ENCODE measurements at places on chromosomes 4 and X. TPM values are rescaled to one million over a fixed set of nuclear protein-coding genes. Genes with fewer than 3 reads are reported as not detected.

Gene ZNF280C
- total RNA-seq = 5.3 TPM

Gene MYOZ2
- not detected for total RNA-seq

- DNase-seq = no peak
Measured at GRCh38 chr4:147780137-147780777, 48.4 kb downstream of the ARHGAP10 start.

DNA sequence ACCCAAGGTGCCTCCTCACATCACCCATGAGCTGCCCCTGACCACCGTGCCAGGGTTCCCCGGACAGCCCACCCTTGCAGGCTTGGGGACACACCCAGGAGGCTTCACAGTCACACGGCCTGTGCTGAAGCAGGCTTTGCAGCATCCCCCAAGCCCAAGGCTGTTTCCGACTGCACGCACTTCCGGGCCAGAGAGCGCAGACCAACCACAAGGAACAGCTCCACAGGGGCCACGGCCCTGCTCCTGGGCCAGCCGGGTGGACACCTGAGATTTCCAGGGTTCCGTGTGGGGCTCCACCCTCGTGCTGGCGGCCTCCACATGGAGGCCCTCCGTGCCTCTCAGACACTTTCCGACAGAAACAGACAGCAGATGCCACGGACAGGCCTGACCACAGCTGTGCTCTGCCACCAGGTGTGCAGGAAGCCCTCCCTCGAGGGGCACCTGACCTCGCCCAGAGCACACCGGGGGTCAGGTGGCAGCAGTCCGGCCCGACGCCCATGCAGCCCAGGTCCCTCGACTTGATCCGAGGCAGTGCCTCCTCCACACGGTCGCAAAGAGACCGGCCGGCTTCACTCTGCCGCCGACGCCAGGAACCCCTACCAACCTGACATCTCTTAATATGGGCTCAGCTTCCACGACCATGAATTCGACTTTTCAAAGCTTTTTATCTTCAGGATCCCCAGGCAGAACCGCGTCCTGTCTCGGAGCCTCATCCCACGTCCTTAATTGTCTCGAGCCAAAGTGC, 8.0 kb downstream of the CTBP1 start:
- DNase-seq = no peak

Gene GABRE
- total RNA-seq = 0.21 TPM

- no peak for DNase-seq
Measured at GRCh38 chrX:135977611-135978010, 3.8 kb upstream of the MMGT1 start.

- no peak for DNase-seq
Measured at GRCh38 chrX:24513416-24513815, 48.3 kb downstream of the PDK3 start.

DNA sequence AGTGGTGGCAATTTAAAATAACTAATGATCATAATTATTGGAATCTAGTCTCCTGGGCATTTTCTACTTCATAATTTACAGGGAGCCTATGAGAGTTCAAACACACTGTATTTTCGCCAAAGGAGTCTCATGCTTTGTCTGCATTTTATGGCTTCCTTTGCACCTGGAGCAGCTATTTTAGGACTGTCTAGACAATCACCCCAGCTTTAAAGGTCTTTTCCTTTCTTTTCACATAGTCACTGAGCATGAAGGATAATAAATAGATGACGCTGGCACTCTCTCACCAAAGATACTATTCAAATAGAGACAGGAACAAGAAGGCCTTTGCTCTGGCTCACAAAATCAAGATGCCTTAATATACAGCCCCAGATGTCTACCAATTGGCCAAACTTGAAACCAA, 43.0 kb downstream of the AMELX start:
- no peak for DNase-seq

DNA sequence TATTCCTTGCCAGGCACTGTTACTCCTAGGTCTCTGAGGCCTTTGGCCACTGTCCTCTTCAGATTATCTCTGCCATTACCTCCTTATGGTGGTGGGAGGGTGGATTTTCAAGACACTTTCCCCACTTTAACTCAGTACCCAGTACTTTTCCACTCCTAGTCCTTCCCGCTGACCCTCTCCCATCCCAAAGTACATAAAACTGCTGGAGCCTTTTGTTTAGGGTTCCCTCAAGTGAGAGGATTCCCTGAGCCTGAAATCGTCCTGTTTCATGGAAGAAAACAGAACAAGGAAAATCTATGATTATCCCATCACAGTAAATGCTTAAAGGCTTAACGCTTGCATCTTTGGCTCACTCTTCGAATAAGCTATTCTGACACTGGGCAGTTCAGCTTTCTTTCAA, 1742.5 kb upstream of the ADGRL3 start:
- DNase-seq = no peak

DNA sequence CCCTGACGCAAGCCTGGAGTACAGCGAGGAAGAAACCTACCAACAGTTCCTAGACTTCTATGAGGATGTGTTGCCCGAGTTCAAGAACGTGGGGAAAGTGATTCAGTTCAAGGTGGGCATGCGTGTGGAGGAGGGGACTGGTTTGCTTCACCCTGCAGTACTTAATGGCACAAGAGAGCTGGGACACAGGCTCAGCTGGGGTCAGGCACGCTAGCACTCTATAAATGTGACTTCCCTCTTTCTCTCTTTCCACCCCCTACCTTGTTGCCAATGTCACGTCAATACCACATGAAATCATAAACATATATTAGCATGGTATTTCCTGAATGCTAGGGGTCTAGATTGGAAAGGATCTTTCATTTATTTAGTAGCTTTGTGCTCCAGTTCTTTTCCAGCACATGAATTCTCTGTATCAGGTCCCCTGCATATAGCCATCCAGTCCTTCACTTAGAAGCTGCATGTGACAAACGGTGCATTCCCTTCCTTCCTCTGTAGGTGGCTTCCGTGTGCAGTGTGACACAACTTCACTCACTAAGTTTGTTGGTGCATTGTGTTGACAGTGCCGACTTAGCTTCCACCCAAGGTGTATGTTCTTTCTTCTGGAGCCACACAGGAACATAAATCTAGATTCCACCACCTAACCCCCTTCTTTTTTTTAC, 25.6 kb downstream of the ZRSR2 start:
- DNase-seq = no peak

GRCh38 chrX:13123247-13123856, 78.9 kb upstream of the FAM9C start:
- DNase-seq = no peak

Gene CPZ
- total RNA-seq = 0.67 TPM

DNA sequence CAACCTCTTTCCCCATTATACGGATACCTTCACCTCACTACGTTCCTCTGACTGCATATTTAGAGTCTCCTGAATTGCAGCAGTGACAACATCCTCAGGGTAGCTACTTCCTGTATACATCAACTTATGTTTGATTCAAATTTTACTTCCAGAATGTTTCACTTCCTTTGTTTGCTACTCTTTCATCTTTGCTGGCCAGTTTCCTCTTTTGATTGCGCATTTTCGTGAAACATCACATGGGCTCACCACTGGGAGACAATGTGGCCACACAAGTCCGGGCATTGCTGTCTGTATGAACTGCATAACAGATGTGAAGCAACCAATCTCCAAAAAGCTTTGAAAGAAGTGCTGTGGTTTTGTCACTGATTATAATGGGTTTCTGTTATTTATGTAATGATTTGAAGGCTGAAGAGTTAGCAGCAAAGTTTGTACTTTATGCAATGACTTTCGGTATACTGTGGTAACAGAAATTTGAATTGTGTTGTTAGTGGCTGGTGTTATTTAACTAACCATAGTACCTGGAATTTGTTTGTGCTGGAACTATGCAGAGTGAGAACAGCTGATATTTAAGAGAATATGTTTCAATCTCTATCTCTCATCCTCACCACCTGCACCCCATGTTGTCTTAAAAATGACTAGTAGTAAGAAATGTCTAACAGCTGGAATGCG, 7.4 kb downstream of the SNCA start:
- DNase-seq = no peak

GRCh38 chrX:130171446-130172126, at the start of gene RAB33A:
RAB33A (plus strand) TSS chrX:130171962; CDS start chrX:130172063, 101 bp downstream.
- no peak for DNase-seq

Gene SOX3
- total RNA-seq = not detected

Gene ACOT9
- total RNA-seq = 55.5 TPM

- no peak for DNase-seq
Measured at GRCh38 chr4:38177641-38178391, 217.6 kb downstream of the PTTG2 start.

Gene FRMD7
- total RNA-seq = not detected

DNA sequence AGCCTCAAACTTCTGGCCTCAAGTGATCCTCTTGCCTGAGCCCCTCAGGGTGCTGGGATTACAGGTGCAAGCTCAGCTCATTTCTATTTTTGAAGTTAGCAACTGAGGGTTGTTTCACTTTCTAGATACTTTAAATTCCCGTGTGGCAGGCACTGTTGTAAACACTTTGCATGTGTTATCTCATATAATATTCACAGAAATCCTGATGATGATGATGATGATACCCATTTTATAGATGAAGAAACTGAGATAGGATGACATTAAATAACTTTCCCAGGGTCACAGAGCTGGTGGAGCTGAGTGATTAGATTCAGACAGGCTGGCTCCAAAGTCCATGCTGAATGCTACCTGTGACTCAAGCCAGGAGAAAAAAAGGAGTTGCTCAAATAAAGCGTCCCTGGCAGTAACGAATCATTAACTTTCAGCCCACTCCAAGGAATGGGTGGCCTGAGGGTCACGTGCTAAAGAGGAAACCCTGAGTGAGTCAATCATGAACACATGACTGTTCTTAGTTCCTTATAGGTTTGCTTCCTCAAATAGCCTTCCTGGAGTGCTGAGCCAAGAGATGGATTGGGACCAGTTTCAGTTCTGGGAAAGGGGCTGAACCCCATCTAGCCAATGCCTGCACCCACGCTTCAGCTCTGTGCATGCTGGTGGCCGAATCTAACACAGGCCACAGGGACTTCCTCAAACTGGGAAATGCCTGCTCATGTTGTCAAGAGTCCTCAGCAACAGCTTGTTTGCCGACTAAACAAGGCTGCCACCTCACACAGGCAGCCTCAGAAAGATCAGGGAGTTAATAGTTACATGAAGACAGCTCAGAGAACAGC, 52.8 kb downstream of the RBM47 start:
- DNase-seq = peak; percentile 99

Gene REPS2
- total RNA-seq = 1.3 TPM

GRCh38 chrX:135112096-135112729, 8.1 kb downstream of the ETDB start:
- DNase-seq = no peak

DNA sequence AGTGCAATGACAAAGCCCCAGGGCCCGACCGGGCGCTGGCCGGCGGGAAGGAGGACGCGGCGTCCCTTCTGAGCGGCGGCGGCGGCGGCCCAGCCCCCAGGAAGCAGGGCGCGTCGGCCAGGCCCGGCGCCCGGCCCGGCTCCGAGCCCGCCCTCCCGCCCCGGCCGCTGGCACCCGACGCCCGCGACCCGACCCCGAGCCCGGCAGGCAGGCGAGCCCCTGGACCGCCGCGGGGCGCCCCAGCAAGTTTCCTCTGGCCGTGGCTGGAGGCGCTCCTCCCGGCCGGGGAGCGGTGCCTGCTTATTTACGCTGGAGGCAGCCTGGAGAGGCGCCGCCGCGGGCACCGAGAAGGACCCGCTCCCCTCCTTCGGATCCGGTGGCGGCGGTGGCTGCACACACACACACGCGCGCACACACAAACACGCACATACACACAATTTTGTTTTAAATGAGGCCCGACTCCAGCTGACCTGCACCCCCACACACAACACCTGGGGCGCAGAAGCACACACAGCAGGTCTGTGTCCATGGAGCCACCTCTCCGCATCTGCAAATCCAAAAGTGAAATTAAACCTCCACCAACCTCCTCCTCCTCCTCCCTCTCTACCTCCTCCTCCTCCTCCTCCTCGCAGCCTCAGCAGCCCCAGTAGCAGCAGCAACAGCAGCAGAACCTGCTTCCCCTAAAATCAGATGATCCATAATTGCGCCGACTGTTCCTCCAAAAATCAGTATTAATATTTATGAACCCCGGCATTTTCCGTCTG, 669 bp downstream of the IRF2 start:
- DNase-seq = no peak

Gene GAGE12E
- not detected for total RNA-seq

DNA sequence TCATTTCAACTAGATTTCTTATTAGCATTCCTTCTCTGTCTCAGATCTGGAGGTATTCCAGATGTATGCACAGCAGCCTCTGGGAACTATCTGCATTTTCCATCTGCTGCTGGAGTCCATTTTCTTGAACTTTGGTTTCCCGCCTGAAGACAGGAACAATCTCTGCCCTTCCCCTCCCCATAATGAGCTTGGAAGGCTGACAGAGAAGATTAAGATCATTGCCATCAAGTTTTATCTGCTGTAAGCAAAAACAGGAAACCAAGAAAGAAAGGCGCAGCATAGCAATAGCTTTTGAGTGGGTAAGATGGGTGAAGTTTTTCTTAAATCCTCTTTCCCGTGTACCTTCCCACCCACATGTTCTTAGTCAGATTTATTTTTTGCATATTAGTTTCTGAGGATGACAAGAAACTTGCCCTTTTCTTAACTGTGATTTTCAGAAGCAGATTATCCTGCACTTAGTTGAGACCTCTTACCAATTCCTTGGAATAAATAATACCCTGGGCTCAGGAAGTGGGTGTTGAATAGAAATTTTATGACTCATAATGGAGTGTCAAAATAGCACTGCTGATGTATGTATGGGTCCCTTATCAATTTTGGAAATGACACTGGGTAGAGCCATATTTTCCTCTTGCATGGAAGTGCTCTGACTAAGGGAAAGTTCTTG, 78.3 kb downstream of the CT47B1 start:
- DNase-seq = no peak

Gene SPANXA2
- total RNA-seq = 0.41 TPM

DNA sequence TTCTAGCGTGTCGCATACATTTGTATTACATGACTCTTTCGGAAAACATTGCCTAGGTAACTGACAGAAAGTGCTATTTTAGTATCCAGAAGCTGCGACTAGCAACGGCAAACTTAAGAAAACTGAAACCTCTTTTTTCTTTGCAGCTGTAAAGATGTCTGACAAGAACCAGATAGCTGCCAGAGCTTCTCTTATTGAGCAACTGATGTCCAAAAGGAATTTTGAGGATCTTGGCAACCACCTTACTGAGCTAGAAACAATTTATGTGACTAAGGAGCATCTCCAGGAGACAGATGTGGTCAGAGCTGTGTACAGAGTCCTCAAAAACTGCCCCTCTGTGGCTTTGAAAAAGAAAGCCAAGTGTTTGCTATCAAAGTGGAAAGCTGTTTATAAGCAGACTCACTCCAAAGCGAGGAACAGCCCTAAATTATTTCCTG, 9.4 kb downstream of the TCEANC start:
- DNase-seq = no peak

Gene ABLIM2
- total RNA-seq = 7.2 TPM

Gene SPANXB1
- total RNA-seq = not detected

DNA sequence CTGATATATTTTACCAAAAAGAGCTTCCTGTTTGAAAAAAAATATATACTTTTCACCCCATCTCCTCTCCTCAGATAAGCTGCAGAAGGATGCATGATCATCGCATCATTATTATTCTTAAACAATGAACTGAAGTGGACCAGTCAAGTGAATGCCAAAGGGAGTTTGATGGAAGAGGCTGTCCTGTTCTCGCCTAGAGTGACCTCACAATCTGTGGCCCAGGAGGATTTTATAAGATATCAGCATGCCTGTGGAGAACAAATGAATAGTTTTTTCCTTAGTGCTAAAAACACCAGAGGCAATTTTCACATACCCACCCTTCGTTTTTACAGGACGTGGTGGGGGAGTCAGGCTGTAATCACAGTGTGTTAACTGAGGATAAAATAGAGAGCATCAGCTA, 112.7 kb downstream of the USP46 start:
- DNase-seq = no peak
